ENCODE measurements at places on chromosomes 1 and 21.
A peak's percentile ranks its signal among the peaks of the same experiment; 100 is the strongest.

GRCh38 chr1:158186180-158186579 is 5.5 kb downstream of the CD1D start:
- DNase-seq, result no peak

DNA sequence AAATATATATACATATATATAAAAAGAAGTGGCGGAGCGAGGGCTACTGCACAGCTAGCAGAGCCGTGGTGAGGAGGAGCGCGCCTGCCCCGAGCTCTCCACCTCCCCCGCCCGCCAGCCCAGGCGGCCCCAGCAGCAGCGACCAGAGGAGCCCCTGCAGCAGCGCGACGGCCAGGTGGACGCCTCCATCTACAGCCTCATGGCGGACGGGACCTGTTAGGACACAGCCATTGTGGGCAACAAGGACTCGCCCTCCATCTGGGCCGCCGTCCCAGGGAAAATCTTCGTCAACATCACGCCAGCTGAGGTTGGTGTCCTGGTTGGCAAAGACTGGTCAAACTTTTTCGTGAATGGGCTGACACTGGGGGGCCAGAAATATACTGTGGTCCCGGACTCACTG is 41.9 kb upstream of the REG4 start:
- no peak for DNase-seq

GRCh38 chr1:204600968-204601367 is 84.6 kb downstream of the LRRN2 start:
- DNase-seq, result peak; percentile 42

DNA sequence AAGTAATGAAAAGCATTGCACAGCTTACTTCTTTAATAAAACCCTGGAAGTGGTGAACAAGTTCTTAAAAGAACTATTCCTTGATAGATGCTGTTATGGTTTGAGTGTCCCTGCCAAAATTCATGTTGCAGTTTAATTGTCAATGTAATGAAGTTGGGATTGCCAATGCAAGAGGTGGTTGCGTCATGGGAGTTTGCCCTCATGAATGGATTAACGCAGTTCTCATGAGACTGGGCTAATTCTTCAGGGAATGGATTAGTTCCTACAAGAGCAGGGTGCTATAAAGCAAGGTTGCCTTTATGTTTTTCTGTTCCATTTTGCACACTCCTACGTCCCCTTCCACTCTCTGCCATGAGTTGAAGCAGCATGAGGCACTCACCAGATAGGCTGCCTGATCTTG is 446.7 kb upstream of the B3GALT2 start:
- no peak for DNase-seq

DNA sequence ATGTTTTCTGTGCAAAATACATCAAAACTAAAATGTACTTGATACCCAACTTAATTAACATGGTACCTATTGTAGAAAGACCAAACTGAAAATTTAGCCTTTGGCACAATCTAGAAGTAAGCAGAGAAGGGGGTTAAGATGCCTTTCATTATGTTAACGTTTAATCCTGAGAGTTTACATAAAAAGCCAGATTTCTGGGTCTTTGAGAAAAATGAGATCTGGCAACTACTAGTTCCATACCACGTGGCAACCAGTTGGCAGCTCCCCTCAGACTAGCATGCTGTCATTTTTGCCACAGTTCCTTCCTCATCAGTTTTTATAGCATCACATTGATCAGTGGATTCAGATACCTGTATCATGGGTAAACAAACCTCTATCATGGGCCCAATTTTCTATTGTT is 1.5 kb downstream of the RO60 start:
- DNase-seq, result no peak

DNA sequence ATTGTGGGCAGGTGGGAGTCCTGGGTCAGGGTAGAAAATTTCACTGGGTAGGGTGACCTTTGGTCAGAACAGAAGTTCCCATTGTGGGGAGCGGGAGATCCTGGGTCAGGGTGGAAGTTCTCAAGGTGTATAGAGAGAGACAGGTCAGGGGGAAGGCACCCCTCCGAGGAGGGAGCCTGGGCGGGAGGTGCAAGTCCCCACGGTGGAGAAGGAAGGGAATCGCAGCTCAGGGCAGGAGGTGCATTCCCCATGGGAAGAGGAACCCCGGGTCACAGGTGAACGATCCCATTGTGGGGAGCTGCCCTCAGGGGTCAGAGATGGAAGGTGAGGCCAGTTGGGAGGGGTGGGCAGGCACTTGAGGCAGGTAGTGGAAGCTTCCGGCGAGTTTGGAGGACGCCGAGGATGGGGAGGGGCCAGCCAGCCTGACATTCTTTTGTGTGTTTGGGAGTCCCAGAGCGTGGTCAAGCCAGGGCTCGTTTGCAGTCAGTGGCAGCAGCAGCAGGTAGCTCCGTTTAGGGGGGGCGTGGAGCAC is 637 bp downstream of the LYPLA2 start:
- no peak for DNase-seq

DNA sequence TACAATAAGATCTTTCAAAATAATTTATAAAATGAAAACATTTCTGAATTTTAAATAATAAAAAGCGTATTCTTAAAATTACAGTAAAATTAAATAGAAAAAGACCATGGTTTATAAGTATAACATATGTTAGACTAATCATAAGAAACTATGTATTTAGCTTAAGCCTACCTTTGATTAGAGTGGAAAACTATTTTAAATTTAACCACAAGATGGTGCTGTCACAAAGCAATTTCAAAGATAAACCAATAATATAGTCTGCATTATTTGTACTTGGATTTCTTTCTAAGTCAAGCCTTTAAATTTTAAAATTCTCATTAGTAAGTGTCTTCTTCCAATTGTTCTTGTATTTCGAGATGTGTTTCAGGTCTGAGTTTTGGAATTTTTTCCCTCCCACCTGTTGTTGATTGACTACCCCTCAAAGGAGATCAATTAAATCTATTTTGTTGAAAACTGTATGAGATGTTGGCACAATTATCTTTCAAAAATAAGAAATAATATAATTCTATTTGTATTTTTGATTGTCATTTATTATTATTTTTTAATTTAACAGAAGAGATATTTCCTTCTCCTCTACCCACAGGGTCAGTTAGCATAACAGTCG is 459.8 kb downstream of the KCNT2 start:
- DNase-seq, result no peak

DNA sequence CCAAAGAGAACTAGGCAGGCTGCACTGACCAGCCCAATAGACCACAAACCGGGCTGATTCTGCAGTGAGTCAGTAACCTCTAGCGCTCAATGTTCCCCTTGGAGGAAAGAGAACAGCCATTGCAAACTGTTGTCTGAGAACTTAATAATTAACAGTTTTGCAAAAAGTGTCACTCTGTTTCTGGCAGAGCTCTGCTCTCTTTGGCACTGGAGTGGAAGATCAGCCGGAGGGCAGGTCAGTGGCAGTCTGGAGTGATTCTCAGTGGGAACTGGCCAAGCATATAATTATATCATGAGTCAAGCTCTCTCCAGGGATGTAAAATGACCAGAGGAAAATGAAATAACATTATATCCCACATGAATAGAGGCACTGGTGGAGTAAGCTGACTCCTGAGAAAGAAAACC is 238.3 kb downstream of the HLX start:
- DNase-seq, result no peak

GRCh38 chr1:95916616-95917015 is 682.6 kb downstream of the RWDD3 start:
- DNase-seq, result no peak

- no peak for DNase-seq
These were observed 49.6 kb downstream of the CTTNBP2NL start for GRCh38 chr1:112445596-112445995.

DNA sequence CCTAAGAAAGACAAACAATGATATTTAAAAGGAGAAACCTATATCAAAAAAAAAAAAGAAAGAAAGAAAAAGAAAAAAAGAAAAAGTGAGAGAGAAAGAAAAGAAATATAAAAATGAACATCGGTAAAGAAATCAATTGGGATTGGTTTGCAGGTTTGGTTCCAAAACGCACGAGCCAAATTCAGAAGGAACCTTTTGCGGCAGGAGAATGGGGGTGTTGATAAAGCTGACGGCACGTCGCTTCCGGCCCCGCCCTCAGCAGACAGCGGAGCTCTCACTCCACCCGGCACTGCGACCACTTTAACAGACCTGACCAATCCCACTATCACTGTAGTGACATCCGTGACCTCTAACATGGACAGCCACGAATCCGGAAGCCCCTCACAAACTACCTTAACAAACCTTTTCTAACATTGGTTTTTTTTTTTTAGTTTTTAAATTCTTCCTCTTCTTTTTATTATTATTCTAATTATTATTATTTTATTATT is 11.7 kb downstream of the LHX9 start:
- DNase-seq, result no peak

- no peak for DNase-seq
These were observed 17.8 kb downstream of the RHEX start for GRCh38 chr1:206070627-206071304.

DNA sequence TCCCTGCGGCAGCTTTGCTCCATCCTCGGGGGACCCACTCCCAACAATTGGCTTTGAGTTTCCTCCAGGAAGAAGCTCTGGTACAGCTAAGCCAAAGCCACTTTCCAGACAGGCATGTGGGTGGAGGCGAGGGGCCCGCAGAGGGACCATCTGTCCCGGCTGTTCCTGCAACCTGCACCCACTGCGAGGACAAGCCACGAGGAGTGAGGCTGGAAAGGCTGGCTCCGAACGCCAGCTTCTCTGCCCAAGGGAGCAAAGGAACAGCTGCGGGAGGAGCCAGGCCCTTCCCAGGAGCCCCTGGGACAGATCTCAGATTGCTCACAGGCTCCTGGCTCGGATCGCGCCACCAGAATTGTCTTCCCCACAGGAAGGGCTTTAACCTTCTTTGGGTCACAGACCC is 28.3 kb upstream of the PEF1 start:
- no peak for DNase-seq

DNA sequence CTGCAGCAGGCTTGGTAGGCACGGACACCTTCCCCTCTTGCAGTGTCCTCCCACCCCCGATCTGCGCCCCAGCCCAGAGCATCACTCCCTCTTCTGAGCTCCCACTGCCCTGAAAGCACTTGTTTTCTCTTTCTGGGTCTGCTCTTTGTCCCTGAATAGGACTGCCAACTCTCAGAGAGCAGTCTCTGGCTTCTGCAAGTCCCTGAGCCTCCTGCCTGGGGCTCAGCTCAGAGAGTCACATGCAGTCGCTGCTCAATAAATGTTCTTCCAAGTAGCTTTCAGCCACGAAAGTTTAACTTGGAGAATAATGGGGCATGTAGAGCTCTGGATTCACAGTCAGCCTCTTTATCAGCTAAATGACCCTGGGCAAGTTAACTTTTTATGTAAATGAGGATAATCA is 205.6 kb downstream of the HIVEP3 start:
- no peak for DNase-seq

DNA sequence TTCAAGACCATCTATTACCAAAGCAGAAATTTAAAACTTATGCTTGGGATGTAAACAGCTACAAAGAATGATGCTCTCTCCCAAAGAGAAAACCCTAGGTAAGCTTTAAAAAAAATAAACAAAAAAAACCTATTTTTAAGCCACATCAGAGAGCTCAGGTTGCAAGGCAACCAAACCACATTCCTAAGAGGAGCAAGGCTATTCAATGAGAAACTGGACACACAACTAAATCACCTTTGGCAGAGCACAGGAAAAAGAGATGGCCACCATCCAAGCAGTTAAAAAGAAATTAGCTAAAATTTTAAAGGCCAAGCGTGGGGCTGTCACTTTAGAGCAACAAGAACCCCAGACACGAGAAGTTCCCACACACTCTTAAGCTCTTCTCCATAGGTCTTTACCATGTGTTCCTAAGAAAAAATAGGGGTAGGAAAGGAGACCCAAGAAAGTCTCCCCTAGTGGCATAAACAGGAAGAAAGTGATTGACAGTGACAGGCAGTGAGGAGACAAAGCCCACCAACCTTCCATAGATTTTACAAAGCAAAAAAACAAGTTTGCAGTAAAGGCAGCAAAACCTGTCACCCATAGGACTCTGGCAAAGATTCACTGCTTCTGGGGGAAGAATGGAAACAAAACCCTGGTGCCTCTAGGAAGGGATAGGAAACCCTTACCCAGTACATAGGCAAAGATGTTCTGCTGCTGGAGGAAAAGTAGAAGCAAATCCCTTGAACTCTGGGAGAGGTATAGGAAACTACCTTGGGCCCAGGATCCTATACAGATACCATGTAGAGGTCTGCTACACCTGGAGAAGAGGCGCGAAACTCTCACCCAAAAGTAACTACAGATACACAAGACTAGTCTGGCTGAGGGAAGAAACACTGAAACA is 68.5 kb downstream of the FOXJ3 start:
- DNase-seq, result no peak

DNA sequence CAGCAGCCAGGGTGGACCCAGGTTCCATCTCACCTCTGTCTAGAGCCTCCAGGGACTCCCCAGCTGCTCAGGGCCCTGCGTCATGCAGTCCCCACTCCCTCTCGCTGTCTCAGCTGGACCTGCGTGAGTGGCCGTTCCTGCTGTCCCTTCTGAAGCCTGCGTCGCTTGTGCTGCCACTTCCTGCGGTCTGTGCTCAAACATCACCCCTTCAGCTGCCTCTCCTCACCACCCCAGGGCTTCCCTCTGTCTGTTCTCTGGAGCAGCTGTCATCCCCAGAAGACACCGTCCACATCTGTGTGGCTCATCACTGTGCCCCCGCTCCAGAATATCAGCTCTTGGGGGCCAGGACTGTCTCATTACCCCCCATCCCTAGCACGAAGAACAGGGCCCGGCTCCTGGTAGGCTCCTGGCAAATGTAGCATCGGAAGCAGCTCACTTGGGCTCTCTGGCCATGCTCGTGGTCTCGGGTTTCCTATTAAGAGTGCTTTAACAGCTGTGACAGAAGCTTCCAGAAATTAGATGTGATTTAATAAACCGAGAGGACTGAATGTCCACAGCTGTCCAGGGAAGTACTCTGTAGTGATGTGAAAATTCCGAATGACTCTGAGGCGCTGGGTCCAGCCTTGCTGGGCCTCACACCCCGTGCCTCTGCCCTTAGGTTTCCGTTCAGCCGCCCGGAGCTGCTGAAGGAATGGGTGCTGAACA is 3.3 kb downstream of the THAP3 start:
- no peak for DNase-seq

DNA sequence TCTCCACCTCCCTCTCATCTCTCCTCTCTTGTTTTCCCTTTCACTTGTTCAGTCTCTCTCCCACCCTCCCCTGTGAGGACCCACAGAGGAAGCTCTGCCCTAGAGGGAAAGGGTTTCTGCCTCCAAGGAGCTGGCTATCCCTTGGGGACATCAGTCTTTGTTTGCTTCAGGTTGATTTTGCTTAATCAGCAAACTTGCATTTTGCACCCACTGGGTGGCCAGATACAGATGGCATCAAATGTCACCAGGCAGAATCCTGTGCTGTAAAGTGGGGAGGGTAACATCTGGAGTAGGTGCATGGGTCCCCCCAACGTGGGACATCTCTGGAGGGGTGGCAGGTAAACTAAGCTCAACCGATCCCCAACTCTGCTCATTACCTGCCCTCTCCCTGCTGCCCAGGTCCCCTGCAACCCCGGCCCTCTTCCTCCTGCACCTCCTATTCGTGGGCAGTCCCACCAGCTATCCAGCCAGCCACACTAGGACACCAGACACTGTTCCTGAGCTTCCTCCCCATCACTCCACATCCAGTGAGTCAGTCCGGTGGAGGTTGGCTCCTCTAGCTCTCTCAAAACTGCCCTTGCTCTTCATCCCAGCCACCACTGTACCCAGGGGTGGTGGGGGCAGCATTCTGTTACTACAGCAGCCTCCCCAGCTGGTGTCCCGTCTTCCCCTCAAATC is 123.3 kb downstream of the KCNN3 start:
- no peak for DNase-seq

GRCh38 chr21:45898781-45899180 is 82.8 kb upstream of the COL6A1 start:
- DNase-seq, result no peak

Measured in HuH-7 (cell line).